Activated naive CD4-positive, alpha-beta T cell treated with anti-CD3 and anti-CD28 coated beads, Interleukin-2, amount 50 U/mL, for 72 hours (primary cell): ENCODE measurements at places on chromosomes 1 and 21. TPM values are rescaled to one million over a fixed set of nuclear protein-coding genes. Genes with fewer than 3 reads are reported as not detected.

The GPR3 gene
- 0.25 TPM for total RNA-seq

The LPAR3 gene
- total RNA-seq, result 0.35 TPM

The HENMT1 gene
- 14.5 TPM for total RNA-seq

The GABRD gene
- not detected for total RNA-seq

The PADI1 gene
- total RNA-seq, result not detected

The LENEP gene
- total RNA-seq, result 0.68 TPM

The FLAD1 gene
- total RNA-seq, result 41.9 TPM

The C8B gene
- not detected for total RNA-seq

The LMOD1 gene
- total RNA-seq, result not detected

The AADACL4 gene
- not detected for total RNA-seq

The FGR gene
- total RNA-seq, result 0.68 TPM

The LRRC7 gene
- not detected for total RNA-seq

The DISP1 gene
- 2.0 TPM for total RNA-seq

The IL24 gene
- 19.0 TPM for total RNA-seq

The ADGRL4 gene
- total RNA-seq, result not detected

The DSCAM gene
- total RNA-seq, result not detected

The C1orf146 gene
- total RNA-seq, result not detected
